Fibroblast of upper back skin (primary cell): ENCODE measurements at places on chromosomes 1 and 21.
A peak's percentile ranks its signal among the peaks of the same experiment; 100 is the strongest.

- no peak for DNase-seq
These were observed 15.4 kb downstream of the AMPD2 start for GRCh38 chr1:109634771-109635750.

DNA sequence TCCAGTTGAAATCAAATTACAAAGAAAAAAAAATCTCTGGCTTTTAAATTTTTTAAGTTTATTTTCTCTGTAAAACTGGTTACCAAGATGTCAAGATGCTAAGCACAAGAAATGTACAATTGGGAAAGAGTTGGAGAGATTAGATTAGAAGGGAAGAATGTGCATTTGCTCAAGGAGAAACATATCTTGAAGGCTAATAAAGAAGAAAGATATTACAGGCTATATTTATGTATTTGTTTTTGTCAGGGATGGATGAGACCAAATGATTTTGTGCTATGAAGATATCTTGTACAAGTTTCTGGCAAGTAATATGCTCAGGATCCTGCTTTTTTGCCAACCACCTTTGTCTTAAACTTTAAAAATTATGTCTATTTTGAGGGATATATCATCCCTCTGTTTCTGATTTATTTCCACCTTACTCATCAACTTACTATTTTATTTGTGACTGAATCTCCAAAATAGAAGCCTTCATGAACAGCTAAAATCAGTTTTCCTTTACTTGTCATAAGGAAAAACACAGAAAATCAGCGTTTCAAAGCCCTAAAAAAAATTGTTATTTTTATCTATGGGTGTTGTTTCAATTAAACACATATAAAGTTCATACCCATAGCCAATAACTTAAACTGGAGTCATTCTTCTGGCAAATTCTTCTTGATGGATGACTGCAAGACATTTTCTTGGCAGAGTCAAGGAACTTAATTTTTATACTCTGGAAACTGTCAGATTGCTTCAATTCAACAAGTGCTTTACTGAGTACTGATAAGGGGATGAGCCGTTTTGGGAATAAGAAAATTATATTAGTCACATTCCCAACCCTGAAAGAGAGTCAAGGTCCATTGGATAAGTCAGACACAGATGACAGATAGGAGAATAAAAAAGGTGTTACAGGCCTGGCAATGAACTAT is 141.8 kb downstream of the CTH start:
- peak; percentile 62 for DNase-seq

- no peak for DNase-seq
These were observed 18.6 kb downstream of the GBP6 start for GRCh38 chr1:89382479-89382878.

GRCh38 chr21:46092026-46092764 is 5.7 kb upstream of the COL6A2 start:
- peak; percentile 99 for DNase-seq

GRCh38 chr1:21066356-21067012 is 110.2 kb downstream of the EIF4G3 start:
- no peak for DNase-seq

DNA sequence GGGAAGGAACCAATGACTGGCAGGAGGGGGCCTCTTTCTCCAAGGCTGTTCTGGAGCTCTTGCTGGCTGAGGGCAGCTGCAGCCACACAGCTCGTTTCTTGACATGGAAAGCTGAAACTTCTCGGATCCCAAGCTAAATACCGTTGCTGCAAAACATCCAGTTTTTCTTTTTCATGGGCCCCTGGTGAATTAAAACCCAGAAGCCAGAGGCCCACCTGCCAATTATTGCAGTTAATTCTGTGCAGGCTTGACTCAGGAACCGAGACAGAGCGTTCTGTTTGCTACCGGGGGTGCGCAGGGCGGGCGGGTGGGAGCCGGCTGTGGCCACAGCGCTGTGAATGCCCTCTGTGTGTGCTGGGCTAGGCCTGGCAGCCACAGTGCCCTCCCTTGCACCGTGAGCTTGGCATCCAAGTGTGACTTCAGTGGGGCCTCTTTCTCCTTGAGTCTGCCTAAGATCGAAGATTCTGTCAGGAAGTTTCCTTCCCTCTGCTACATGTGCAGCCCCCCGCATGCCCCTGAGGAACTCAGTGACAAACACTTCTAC is 19.9 kb upstream of the KCNE2 start:
- no peak for DNase-seq

DNA sequence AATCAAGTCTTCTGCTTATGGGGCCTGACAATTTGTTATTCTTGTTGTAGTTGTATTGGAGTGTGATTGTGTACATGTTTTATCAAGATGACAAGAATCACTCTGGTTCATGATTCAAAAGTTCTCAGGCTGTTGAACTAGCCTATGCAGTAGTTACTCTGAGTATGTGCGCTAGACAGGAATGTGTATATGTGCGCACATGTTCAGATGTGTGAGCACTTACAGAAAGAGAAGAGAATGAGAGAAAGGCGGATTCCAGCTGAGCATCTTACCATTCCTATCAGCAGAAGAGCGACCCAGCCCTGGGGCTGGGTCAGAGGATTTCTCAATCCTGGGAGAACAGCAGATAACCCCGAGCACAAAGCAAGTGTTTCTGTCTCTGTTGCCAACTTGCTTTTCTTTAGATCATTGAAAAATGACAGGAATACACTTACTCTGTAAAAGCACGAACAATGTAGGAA is 110.8 kb upstream of the HOOK1 start:
- no peak for DNase-seq

DNA sequence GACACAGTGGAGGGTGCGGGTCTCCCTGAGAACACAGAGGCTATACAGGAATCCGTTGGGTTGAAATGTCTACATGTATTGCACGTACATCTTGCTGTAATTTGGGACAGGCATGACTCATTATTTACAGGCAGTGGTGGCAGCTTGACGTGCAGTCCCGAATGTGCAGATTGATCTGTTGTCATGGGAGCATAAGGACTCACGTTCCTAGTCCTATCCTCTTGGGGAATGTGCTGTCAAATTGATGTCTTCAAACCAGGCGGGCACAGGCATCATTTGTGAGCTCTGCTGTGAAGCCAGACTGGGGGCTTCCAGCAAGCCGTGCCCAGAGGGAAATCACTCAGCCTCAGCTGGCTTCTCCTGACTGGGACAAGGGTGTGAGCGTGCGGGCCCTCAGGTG is 40.5 kb downstream of the S100B start:
- peak; percentile 5 for DNase-seq
